ENCODE measurements at places on chromosomes 1 and 21. TPM values are rescaled to one million over a fixed set of nuclear protein-coding genes. Genes with fewer than 3 reads are reported as not detected.

FLVCR1 gene
- 32.9 TPM for polyA plus RNA-seq

FAM3B gene
- not detected for polyA plus RNA-seq

LRRC38 gene
- polyA plus RNA-seq, result not detected

ST6GALNAC5 gene
- 10.3 TPM for polyA plus RNA-seq

ADAM30 gene
- polyA plus RNA-seq, result not detected

MEGF6 gene
- not detected for polyA plus RNA-seq

HMCN1 gene
- not detected for polyA plus RNA-seq

KANK4 gene
- polyA plus RNA-seq, result not detected

DNASE2B gene
- polyA plus RNA-seq, result not detected

AMPD1 gene
- not detected for polyA plus RNA-seq

RNU5D-1 gene
- not detected for polyA plus RNA-seq

ETS2 gene
- 11.8 TPM for polyA plus RNA-seq

CFHR5 gene
- polyA plus RNA-seq, result not detected

PLEKHN1 gene
- not detected for polyA plus RNA-seq

HLX gene
- polyA plus RNA-seq, result not detected

LCE2A gene
- not detected for polyA plus RNA-seq

Data from Purkinje cell (primary cell).